ENCODE measurements at places on chromosomes 13 and 19. TPM values are rescaled to one million over a fixed set of nuclear protein-coding genes. Genes with fewer than 3 reads are reported as not detected.

The FXYD7 gene
- total RNA-seq = not detected

The NKPD1 gene
- 0.07 TPM for total RNA-seq

The SSC5D gene
- total RNA-seq = 0.33 TPM

The ZNF790 gene
- 3.6 TPM for total RNA-seq

The METTL21C gene
- total RNA-seq = not detected

The SELENOV gene
- 0.42 TPM for total RNA-seq

The HIPK4 gene
- total RNA-seq = not detected

The SHISA7 gene
- not detected for total RNA-seq

The ZNF700 gene
- total RNA-seq = 4.5 TPM

GRCh38 chr19:33430674-33431277 is 57.3 kb downstream of the CEBPG start:
- peak; percentile 16 for DNase-seq

- DNase-seq = no peak
Observed at GRCh38 chr19:44740351-44740824, 8.1 kb upstream of the BCL3 start.

DNA sequence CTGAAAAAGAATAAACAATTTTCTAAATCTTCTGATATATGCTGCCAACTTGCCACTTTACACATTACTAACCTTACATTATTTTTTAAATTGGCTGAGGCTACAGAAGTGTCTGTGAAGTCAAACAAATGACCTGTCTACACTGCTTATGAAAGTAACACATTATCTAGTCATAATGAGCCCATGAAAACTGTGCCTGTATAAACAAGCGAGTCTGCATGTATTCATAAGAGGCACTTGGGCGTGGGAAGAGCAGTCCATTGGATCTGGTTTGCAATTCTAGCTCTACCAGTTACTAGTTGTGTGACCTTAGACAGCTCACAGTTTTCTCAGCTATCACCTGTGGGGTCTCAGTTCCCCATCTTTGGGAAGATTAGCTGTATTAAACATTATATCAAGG is 3.1 kb downstream of the VPS36 start:
- DNase-seq = no peak

GRCh38 chr19:32859591-32859990 is 10.0 kb downstream of the SLC7A9 start:
- no peak for DNase-seq

DNA sequence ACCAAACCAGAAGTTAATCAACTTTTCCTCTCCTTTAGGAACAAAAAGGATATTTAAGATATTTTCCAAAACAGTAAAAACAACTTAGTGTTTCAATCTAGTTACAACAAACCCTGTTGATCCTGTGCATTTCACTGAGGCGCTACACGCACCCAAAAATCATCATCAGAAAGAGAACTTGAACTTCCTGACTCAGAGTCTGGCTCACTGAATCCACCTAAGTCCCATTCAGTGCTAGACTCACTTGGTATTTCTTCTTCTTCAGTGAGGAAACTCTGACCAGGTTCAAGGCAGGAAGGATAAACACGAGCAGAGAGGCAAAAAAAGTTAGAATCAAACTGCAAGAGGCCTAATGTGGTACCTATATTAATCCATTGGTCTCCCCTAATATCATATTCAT is 2.2 kb downstream of the KBTBD6 start:
- no peak for DNase-seq

- DNase-seq = peak; percentile 73
Observed at GRCh38 chr13:90447734-90448101, 899.8 kb upstream of the MIR17HG start.

DNA sequence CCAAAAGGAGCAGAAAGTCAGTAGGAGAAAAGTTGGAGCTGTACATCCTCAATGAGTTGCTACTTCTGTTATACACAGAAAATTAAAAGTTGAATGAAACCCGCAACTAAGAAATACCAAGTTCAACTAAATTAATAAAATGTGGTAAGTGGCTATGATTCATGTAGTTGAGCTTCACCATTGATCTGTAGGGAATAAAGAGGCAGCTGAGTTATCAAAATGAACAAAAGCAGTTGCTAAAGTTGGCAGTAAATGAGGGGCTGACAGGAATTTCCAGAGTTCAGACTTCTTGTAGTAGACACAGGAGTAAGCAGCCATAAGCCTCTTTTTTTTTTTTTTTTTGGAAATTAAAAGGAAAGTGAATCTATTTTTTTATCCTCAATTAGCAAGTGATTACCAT is 234.6 kb downstream of the POSTN start:
- DNase-seq = no peak

- DNase-seq = no peak
Observed at GRCh38 chr13:111789420-111789819, 277.5 kb upstream of the SOX1 start.

DNA sequence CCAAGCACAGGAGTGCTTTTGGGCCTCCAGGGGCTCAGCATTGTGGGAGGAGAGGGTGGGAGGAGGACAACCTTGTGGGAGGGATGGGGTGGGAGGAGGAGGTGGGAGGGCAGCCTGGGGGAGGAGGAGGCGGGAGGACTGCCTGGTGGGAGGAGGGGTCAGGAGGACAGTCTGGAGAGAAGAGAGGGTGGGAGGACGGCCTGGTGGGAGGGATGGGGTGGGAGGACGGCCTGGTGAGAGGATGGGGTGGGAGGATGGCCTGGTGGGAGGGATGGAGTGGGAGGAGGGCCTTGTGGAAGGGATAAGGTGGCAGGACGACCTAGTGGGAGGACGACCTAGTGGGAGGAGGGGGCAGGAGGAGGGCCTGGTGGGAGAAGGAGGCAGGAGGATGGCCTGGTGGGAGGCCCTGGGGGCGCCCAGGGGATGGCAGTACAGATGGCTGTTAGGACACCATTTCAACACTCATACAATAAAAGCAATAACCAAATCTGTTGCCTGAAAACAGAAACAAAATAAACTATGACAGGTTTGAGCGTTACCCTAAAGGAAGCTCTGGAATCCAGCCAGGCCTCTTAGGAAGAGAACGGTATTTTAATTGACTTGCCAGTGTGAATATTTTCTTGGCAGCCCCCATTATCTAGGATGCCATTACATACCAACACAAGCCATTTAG is 63.7 kb downstream of the CRYL1 start:
- no peak for DNase-seq

DNA sequence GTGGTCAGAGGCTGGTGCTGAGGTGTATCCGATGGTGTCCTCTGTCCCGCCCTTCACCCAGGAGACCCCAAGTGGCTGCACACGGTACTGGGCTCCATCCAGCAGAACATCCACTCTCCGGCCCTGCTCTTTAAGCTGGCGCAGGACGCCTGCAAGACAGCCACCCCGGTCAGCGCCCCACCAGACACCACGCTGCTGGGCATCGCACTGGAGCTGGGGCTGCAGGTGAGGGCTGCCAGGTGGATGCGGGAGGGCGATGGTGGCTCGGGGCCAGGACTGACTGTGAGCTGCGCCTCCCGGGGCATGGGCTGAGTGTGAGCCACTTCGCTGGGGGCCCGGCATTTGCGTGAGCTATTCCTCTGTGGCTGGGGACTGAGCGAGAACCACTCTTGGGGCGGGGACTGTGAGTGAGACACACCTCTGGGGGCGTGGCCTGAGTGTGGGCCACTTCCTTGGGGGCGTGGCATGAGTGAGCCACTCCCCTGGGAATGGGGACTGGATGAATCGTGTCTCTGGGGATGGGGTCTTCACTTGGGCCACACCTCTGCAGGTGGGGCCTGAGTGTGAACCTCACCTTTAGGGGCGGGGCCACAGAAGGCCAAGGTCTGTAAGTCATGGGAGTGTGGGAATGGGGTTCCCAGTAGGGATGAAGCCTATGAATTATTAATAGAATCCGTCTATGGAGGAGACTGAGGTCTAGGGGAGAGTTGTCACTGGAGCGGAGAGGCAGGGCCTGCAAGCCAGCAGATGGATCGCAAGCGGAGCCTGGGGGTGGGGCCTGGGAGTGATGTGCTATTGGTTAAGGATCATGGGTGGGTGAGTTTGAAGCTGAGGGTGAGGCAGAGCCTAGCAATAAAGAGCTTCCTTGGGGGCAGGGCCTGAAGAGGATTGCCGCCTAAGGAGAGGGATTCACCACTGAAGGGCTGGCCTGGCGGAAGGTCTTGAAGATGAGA is 30.5 kb downstream of the ZSWIM4 start:
- DNase-seq = no peak

DNA sequence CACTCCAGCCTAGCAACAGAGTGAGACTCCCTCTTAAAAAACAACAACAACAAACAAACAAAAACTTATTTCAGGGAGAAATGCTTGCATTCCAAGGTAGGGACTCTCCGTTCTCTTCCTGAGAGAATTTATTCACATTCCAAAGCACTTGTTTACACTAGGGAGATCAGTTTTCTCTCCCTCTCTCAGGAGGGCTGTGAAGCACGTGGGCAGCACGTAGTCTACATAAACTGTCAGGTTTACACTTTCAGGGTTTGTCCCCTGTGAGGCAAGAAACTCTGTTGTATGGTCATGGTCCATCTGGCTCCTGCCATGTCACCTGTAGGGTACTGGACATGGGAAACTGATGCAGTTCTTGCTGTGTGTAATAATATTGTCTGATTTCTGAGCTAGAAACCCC is 31.6 kb downstream of the WDR87 start:
- no peak for DNase-seq

GRCh38 chr19:16673231-16673630 is 12.3 kb downstream of the TMEM38A start:
- no peak for DNase-seq

DNA sequence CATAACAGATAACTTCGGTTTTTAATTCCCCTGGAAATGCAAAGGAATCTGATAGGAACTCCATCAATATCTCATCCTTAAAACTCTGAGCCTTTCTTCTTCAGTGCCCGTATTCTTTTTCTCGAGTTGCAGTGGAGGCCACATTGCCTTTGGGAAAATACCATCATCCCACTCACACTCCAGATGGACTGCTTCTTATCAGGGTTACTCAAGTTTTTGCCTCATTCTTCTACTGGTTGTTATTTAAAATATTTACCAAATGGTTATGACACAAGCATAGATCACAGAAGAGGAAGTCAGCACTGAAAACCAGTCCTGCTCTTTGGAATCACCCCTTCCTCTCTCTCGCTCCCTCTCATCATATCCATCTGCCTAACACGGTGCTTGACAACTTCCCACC is 1020.5 kb upstream of the SLC10A2 start:
- no peak for DNase-seq

DNA sequence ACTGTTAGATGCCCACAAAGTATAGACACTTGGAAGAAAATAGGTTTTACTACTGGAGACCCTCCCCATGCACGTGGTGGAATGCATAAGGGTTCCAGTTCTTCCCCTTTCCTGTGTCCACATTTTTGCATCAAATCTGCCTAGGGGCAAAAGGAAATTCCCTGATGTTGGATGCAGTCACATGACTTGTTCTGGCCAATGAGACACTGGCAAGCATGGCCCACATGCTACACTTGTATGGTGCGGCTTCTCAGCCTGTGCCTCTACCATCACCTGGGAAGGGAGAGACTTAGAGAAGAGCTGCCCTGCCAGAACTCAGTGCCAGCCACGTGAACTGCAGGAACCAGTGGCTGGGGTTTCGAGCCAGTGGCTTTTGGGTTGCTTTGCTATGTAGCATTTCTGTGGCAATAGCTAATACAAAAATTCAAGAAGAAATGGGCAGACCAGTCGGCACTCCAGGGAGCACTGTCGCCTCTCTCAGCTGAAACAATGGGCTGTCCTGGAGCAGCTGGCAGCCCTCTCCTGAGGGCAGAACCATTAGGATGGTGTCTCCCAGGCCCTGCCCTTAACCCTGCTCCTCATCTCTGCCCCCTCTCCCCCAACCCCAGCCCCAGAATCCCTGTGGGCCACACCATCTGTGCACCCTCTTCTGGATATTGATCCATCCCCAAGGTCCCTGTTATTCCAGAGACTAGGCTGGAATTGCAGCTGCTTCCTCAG is 634.0 kb downstream of the UQCRFS1 start:
- DNase-seq = no peak

- DNase-seq = no peak
Observed at GRCh38 chr13:39269411-39269810, 231.2 kb downstream of the NHLRC3 start.

DNA sequence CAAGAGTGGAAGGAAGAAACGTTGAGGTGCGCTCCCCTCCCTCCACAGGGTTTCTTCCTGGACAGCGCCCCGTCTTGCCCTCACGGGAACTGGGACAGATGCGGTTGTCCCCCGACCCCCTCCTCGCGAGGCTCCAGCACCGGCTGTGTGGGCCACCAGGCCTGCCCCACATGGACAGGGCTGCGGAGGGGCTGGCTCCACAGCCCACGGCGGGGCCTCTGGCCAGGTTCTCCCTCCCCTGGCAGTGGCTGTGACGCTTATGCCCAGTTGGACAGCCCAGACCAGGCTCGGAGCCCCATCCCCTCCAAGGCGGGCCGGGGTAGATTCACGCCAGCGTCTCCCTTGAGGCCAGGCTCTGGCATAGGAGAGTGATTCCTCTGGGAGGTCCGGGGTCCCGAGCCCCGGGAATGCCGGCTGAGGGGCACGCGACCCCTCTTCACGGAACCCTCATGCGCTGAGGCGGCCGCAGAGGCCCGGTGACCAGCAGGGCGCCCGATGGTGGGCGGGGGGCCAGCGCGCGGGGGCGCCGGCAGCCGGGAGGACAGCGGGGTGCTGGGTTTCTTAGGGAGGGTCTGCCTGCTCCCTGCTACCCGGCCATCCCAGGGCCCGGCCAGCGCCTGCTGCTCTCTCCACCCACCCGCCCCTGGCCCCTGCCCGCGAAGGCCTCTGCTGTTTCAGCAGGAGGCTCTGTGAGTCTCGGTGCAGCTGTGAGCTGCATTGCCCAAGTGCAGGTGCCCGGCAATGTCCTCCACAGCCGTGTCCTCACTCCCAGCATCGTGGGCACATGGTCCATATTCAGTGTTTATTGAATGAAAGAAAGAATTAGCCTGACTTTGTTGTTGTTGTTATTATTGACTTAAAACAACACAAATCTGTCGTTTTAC is 20.3 kb upstream of the GAS6 start:
- DNase-seq = no peak

- DNase-seq = no peak
Observed at GRCh38 chr13:25881971-25882451, 169.8 kb downstream of the SHISA2 start.

GRCh38 chr13:97879646-97880310 is 73.7 kb upstream of the IPO5 start:
- peak; percentile 56 for DNase-seq

- DNase-seq = no peak
Observed at GRCh38 chr19:49869009-49869483, 1.7 kb upstream of the PNKP start.

DNA sequence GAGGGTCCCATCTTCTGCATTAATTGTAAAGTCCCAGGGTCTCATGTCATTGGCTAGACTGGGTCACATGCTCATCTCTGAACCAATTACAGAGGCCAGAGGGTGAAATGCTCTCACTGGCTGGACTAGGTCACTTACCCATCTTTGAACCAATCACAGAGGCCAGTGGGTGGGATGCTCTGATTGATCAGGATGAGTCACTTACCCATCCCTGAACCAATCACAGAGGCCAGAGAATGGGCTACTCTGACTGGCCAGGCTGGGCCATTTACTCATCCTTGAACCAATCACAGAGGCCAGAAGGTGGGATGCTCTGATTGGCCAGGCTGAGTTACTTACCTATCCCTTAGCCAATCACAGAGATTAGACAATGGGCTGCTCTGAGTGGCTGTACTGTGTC is 5.3 kb downstream of the MISP start:
- no peak for DNase-seq
